Right cardiac atrium (tissue), 5 donors: ENCODE measurements at places on chromosomes 12 and 14.

GRCh38 chr12:58871556-58871955 is 48.7 kb downstream of the LRIG3 start:
- no peak for DNase-seq

DNA sequence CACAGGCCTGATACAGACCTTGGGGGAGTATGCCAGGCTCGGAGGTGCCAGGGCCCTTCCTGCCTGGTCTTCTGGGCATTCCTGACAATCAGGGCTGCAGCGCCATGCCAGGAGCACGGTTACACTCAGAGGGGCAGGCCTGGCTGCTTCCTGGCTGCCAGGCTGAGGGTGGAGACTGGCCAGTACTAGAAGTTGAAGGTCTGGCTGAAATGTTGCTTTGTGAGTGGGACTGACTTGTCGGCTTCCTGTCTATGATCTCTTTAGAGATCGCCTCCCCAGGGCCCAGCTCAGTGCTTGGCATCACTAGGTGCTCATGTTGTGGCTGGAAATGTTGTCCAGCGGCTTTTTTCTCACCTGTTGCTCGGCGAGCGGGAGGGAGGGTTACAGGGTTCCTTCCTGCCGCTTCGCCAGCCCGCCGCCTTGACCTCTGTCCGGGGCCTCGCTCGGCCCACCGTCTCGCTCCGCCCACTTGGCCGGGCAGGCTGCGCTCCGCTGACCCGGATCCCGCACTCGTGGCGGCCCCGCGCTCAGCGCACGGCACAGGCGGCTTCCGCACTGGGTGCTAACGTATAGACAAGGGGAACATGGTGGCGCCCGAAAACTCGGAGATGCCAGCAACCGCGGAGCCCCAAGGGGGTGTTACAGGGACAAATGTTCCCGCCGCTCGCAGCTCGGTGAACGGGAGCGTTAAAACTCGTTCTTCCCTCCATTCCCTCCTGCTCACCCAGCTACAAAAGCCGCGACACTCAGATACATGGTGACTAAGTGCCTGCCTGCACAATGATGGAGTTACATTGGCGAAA is 32.6 kb downstream of the PAPLN start:
- peak; percentile 67 for DNase-seq

DNA sequence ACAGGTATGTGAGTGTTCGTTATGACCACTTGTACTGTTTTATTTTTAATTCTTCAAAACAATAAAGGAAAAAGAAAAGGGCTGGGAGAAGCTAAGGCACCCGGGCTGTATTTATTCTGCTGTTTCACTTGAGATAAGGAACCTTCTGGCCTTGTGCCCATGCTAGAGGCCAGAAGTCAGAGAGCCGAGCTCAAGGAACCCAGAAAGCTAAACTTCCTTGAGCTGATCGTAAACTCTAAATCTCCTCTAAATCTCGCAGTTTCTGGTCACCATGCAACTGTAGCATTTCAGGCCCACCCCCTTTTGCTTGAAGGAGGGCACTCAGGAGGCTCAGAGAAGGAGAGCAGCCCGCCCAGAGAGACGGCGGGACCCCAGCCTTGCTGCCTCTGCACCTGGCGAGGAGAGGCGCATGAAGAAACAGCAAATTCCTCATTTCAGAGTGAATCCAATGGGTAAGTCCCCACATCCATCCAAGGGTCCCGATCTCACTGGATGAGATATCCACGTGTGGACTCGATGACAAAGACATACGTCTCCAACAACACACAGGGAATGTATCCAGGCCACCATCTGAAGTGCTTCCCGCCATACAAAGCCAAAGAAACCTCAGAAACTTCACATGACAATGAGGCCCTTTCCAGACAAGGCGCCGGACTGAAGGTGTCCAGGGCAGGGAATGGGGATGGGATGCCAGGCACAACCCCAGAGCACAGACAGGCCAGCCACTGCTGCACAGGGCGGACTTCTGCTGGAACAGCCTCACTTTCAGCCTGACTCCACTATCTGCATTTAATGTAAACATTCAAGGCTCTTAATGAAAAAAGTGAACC is 14.6 kb downstream of the CCDC88C start:
- DNase-seq = no peak

- no peak for DNase-seq
These were observed 85.0 kb downstream of the KICS2 start for GRCh38 chr12:64137117-64137516.

DNA sequence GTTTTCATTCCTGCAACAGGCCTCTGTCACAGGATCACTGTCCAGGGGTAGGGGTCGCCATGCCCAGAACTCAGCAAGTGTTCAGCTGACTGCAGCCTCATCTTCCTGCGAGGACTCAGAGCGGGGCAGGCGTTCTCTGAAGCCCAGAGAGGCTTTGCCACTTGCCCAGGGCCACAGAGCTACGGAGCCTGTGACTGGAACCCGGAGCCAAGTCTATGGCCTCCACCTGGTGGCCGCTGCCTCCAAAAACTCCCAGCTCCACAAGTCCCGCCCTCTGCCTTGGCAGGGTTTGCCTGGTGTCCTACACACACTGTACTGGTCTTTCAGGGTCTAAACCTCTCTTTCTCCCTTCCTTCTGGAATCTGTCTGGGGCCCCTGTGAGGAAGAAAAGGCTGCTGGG is 8.7 kb upstream of the PPP1R13B start:
- no peak for DNase-seq

- DNase-seq = no peak
These were observed 32.3 kb downstream of the EFCAB11 start for GRCh38 chr14:89922031-89922907.

DNA sequence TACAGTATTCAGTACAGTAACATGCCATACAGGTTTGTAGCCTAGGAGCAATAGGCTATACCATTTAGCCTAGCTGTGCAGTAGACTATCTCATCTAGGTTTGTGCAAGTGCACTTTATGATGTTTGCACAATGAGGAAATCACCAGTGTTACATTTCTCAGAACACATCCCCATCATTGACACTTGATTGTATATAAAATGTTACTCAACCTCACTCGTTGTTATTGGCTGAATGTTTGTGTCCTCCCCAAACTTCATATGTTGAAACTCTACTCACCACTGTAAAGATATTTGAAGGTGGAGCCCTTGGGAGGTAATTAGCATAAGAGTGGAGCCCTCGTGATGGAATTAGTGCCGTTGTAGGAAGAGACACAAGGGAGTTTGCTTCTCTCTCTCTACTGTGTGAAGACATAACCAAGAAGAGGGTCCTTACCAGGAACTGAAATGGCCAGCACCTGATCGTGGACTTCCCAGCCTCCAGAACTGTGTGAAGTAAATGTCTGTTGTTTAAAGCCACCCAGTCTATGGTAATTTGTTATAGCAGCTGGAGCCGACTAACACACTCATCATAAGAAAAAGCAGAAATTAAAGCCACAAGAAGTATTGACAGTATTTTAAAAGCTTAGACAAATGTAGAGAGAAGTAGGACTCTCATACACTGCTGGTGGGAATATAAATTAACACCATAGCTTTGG is 3.2 kb upstream of the MED13L start:
- DNase-seq = no peak

DNA sequence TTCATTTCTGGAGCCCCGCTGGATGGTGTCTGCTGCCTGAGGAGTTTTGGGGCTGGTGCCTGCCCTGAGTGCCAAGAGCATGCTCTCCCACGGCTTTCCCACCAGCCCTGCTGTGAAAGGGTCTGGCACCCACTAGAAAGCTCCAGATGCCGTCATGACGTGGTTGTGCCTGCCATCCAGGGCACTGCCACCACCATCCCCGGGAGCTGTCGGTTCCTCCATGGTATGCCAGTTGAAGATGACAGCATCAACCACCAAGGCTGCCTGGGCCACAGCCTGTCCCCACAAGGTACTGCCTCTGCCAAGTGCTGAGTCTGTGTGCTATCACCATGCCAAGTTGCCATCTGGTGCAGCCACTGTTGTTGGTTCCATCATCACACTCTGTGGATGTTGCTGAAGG is 85.9 kb downstream of the TTC8 start:
- DNase-seq = no peak

GRCh38 chr14:22542360-22542759 is 46.7 kb downstream of the DAD1 start:
- DNase-seq = no peak

GRCh38 chr14:89654998-89655397 is 238.0 kb upstream of the FOXN3 start:
- no peak for DNase-seq

DNA sequence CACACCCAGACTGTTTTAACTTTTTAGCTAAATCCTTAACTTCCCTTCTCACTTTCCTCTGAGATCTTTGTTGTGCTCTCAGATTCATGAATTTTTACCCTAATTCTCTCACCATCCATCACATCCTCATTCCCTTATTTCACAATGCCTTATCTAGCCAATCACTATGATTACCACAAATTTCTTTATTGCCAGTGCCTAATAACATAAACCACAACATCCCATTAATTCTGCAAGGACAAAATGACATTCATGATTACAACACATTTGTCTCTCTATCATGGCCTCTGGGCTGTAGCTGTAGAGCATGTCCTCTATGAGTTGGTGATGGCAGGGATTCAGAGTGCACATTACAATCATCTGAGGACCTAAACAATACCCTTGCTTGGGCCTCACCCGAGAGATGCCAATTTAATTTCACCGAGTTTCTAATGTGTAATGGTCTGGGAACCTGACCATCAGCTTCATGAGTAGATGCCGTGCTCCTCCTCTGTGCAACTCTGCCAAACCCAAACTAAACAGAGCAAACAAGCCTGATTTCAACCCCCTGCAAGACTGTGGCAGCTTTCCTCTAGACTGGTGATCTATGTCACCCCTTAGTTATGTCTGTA is 99.3 kb downstream of the SPTSSA start:
- no peak for DNase-seq

DNA sequence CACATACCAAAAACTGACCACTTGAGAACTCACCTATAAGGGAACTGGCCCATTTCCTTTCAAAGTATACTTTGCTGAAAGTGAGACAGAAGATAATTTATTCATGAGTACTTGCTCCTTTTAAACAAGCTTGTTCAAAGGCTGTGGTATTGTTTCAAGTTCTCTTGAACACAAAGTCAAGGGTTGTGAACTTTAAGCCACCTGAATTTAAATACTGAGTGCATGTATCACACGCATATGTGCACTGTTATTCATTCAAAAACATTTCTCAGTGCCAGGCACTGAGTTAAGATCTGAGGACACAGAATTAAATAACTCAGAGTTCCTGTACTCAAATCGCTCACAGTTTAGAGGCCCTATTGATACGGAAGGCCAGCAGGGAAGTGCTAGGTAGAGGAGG is 19.1 kb upstream of the LDHB start:
- no peak for DNase-seq
